Fibroblast of skin of right biceps (primary cell): ENCODE measurements at places on chromosomes 2 and 18.

GRCh38 chr2:104118889-104119288 lies 735.0 kb upstream of the POU3F3 start:
- no peak for DNase-seq

- no peak for DNase-seq
Measured at GRCh38 chr2:239283961-239284795, 116.6 kb downstream of the HDAC4 start.

DNA sequence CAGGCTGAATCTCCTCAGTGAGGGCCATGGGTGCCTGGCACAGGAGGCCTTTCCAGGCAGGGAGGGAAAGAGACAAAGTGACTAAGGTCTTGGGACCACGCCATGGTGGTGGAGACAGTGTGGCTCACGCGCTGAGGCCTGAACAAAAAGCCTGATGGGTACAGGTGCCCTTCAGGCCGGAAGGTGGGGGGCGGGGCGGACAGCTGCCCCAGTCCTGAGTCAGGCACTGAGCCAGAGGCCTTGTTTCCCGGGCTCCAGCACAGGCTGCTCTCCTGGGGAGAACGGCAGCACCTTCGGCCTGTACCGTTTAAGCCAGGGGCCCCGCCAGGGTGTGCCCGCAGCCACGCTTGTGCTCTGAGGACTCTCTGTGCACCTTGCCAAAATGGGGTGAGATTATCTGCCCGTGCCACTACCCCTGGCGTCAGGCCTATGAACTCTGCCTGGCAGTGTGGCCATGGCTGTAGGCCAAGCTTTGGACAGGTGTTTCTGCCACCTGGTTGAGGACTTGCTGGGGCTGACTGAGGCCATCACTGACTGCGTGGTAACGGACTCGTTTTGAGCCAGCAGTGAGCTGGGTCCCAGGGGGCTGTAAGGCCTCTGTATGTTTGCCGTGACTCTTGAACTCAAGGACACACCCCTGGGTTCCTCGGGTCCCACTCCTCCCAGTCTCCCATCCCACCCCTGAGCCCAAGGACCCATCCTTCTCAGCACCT lies 31.7 kb upstream of the DNMT3A start:
- no peak for DNase-seq

GRCh38 chr18:58863539-58864145 lies 1.0 kb upstream of the ZNF532 start:
- DNase-seq, result peak; percentile 61

DNA sequence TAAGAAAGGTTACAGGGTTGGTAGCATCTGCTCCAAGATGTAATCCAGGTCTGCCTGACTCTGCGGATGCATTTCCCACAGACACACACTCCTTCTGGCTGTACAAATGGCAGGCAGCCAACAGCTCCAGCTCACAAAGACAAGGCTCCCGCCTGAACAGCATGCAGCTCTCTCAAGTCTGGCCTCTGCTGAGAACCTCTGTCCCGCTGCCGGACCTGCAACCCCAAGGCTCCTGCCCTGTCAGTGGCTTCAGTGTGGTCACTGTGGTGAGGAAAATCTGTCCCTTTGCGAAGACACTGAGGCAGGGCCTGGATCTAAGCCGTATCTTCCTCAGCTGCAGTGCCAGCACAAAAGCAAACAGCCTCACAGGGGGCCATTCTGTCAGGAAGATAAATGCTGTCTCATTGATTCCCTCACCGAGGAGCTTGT lies 469.3 kb upstream of the MEX3C start:
- DNase-seq, result peak; percentile 52

DNA sequence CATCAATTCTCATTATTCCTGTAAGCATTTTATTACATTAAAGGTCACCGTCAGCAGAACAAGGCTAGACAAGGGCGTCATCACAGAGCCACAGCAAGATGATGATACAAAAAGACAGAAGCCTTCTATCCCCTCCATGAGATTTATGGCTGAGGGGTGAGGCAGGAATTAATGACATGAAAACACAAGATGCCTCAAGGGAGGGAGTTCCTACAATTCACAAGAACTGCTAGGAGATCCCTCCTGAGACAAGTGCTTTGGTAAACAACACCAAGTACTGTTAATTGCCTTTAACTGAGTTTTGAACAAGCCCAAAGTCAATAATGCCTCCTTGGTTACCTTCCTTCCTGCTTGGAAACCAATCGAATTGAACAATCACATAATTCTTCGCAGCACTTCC lies 14.1 kb downstream of the ADD2 start:
- DNase-seq, result no peak

GRCh38 chr2:219536425-219536824 lies 7.2 kb downstream of the CHPF start:
- no peak for DNase-seq

- DNase-seq, result no peak
Measured at GRCh38 chr2:98901291-98901690, 34.7 kb downstream of the CRACDL start.

DNA sequence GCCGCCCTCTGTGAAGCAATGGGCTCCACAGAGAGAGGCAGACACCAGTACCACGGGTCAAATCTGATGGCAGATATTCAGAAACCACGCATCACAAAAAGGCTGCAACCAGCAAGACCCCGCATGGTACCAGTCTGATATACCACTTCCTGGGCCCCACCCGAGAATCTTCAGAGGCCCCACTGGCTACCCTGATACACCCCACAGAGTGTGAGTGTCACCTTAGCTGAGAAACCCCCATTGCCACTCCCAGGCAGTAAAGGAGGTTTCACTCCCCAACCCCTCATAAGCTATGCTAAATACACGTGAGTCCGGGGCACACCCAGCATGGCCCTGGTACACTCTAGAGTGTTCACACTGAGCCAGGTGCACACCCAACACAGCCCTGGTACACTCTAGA lies 160.0 kb downstream of the EIPR1 start:
- DNase-seq, result no peak

GRCh38 chr2:100038011-100038410 lies 104.4 kb downstream of the AFF3 start:
- no peak for DNase-seq

DNA sequence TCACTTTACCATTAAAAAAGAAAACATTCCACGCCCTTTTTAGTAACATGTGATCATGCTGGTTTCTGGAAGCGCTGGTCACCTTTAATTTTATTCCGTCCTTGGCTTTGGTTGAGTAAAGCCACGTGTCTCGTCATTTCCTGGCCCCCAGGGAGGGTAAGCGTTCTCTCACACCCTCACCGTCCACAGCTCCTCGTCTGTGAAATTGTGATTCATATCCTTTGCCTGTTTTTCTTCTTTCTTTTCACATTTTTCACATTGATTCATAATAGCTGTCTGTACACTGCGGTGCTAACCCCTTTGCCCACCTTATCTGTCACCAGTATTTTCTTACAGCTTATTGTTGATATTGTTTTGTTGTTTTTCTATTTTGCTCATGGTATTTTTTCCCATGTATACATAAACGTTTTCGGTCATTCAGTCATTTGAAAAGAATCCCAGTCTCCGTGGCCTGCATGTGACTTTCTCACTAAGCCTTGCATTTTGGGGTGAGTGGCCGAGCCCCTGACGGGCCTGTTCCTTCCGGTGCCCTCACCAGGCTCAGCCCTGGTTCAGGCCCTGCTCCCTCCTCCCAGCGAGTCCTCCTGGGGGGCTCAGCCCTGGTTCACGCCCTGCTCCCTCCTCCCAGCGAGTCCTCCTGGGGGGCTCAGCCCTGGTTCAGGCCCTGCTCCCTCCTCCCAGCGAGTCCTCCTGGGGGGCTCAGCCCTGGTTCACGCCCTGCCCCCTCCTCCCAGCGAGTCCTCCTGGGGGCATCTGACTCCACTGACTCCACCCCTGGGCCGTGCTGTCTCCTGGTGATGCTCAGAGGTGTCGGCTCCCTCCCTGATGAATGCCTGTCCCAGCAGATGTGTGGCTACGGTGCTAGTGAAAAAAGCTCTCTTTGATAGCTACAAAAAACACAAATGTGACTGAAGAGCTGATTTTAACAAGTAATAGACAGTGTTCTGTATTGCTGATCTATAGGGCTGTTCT lies 249.7 kb upstream of the PXDN start:
- DNase-seq, result peak; percentile 80

DNA sequence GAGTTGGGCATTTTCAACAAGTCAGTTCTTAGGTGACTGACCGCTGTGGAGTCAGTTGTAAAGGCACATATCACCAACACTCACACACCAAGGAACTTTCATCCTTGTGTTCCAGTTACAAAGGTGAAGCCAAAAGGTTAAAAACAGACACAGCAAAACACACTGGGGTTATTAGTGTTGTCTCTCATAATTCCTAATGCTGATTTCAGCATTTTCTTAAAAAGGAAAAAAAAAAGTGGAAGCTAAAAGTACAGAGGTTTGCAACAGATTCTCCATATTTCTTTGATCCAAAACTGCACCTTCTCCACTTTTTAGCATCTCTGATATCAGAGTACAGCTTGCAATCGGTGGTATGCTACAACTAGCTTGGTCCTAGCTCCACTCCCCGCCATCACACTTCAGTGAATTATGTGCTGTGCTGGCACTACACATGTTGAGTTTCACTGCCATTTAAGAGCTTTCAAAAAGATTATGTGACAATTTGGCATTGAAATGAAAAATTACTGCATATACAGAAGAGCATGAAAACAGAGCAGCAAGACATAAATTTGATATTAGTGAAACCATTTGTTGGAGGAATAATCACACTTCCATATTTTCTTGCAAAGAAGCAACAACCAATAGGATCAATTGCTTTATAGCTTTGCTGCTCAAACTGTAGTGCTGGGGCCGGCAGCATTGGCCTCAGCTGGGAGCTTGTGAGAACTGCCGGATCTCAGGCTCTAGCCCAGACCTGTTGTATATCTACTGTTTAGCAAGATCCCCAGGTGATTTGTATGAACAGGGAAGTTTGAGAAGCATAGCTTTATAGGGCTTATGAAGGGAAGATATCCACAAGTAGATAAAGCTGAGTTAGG lies 62.3 kb upstream of the DAPL1 start:
- DNase-seq, result no peak

DNA sequence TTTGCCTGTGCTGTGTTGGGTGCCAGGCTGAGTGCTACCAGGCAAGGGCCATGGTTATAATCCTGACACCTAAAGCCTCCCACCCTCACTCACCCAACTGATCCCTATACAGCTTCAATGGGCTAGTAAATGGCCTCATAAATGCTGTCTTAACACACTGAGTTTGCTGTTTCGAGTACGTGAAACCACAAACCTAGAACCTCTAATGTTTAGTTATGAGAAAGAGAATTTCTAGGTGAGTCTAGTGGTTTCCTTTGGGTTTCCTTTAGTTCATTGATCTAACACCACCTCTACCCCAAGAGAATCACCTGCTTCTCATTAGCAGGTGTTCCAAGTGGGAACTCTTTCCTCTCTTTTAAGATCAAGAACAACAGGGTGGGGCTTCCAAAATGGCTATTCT lies 172.0 kb downstream of the MC4R start:
- no peak for DNase-seq

- no peak for DNase-seq
Measured at GRCh38 chr2:131488306-131489205, 3.6 kb downstream of the MZT2A start.

DNA sequence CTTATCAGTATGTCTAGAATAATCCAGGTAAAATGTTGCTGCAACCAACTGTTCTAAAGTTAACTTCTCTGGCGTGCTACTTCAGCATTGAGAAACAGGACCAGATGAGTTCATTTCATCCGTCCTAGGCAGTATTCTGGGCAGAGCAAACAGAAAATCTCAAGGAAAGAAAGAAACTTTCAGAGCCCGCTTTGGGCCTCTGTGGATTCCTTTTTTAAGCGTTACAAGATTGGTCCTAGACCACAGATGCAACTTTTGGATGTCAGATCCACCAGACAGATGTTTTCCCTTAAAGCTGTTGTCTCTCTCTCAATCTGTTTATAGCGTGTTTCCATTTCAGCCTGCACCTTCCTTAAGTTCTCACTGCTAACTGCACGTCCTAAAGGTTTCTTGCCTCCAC lies 75.0 kb downstream of the BCL2 start:
- no peak for DNase-seq

DNA sequence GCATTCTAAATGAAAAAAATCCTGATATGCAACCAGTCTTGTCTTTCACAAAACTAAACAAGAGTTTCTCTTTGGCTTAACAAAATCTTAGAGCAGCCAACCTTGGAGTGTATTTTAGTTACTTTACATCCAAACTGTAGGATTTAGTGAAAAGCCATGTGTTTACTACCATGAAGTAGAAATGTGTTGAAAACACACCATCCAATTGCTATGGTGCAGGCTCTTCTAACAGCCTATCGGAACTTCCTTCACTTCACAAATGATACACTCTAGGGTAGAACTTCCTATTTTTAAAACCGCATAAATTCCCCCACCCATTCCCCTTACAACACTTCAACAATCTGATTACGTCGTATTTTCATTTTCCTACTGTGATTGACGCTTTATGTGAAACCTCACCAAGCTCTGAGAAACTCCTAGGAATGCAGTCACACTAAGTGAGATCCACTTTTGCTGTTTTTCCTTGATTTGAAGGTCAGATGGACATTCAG lies 74.4 kb upstream of the MAP4K4 start:
- DNase-seq, result no peak

DNA sequence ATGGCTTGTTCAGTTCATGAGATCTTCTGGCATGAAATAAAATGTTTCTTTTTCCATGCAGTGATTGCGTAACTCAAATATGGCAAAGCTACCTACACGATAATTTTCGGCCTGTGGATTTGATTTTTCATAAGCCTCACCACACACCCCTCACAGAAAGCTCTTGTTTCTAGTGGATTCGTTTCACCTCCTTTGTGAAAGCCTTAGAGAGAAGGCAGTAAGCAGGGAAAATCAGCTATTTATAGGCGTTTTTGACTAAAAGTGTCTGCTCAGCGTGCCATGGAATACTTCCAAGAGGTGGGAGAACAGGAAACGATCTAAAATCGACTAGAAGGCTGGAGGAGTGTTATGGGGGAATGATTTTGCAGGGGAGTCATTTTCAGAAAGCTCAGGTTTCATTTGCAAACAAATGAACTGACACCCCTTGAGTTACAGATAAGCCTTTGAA lies 417.9 kb downstream of the TGIF1 start:
- DNase-seq, result peak; percentile 22

DNA sequence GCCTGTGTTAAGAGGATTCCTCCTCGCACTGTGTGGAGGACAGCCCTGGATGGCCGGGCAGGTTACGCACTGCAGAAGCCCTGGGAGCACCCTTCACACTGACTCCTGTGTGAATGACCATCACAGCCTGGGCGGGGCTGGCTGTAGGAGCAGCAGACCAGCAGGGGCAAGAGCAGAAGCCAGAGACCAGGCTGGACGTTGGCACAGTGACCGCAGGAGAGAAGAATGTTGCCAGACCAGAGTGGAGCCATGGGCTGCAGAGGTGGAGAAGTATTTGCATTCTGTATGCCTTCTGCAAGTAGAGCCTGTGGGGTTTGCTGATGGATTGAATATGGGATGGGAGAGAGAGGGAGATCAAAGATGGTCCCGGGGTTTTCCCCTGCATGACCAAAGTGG lies 23.1 kb downstream of the LRRFIP1 start:
- no peak for DNase-seq
